ENCODE measurements at places on chromosomes 1 and 21.

- DNase-seq, result no peak
These were observed 15.2 kb downstream of the SPOCD1 start for GRCh38 chr1:31800674-31800967.

- no peak for DNase-seq
These were observed 321.5 kb upstream of the FAM78B start for GRCh38 chr1:166488327-166488726.

DNA sequence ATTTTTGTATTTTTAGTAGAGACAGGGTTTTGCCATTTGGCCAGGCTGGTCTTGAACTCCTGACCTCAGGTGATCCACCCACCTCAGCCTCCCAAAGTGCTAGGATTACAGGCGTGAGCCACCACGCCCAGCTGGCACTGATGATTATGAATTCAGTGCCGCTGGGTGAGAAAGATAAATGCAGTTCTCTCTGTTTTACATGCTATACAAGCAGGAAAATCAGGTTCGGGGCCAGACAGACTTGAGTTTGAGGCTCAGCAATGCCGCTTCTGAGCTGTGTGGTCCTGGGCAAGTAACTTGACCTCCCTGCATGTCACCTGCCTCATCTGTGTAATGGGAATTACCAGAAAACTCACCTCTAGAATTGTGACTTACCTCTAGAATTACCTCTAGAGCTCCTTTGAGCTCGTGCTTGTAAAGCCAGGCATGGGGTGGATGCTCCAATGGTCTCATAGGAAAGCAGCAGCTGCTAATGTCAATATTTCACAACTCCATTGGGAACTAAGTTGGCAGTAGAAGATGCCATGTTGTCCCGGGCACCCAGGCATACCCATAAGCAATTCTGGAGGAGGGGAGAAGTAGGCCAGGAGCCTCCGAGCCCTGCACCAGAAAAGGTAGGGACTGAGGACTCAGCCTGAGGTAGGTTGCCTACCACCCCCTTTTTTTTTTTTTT is 119.8 kb upstream of the SLC25A33 start:
- DNase-seq, result no peak

DNA sequence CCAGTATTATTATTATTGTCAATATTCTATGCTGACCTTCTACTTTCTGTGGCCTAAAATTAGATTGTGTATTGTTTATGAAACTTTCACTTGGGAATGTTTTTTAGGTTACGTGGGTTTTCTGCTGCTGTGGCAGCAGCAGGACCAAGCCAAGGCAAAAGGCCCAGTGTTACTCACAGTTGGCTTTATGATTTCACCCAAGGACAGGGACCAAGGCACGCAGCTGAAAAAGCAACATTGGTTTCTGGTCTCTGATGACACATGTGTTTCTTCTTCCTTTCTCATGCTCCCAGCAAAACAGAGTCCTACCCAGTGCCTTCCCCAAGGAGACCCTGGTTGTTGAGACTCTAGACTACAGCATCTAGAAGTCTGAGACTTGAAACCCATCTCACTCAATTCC is 413.7 kb downstream of the SETD4 start:
- no peak for DNase-seq

- no peak for DNase-seq
These were observed 32.4 kb downstream of the BCAR3 start for GRCh38 chr1:93649231-93649630.

- no peak for DNase-seq
These were observed 8.7 kb downstream of the UBE2G2 start for GRCh38 chr21:44792702-44793591.

GRCh38 chr1:239644604-239645003 is 258.2 kb downstream of the CHRM3 start:
- no peak for DNase-seq

DNA sequence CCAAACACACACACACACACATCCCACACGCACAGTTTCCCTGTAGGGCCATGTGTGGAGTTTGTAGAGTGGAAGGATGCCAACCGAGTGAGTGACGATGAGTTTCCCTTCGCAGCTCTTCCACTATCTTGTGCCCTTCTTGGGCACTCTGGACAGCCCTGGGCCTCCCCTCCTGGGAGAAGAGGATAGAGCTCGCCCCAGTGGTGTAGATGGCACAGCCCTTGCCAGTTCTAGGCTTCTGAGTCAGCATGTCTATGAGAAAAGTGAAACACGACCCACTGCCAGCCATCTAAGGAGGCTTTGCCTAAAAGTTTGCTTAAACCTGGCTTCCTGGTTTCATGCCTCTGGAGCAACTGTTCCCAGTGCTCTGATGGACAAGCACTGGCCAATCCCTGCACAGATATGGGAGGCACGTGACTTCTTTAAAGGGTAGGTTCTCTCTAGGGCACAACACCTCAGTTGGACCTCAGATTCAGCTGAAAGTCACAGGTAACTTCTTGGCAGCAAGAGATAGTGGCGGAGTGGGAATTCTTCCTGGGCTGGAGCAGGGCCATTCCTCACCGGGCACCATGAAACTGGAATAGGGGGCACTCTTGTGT is 195.9 kb upstream of the GALNT2 start:
- no peak for DNase-seq

DNA sequence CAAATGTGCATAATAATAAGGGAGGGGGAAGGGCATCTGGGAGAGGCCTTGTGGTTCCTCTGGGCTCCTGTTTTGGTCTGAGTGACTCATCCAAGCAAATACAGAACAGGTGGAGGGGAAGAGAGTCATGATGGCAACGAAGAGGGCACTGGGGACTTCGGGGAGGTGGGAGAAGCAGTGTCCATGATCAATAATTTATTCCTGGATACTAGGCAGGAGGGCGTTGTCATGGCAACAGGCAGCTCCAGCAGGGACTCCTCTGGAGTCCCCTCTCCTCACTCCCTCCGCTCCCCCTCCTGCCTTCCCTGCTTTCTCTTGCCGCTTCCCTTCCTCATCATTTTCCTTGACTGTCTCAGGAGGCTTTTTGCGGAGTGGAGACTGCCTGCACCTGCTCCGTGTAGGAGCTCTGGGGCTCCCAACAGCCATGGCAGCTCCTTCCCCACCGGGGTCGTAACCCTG is 12.3 kb upstream of the NFASC start:
- DNase-seq, result no peak

GRCh38 chr1:224615861-224616755 is at the start of gene CNIH3:
TSS of gene CNIH3 (plus strand) at chr1:224616317. CDS start at chr1:224617175, 858 bp downstream.
- DNase-seq, result no peak
